ENCODE measurements at places on chromosomes 2 and 18.
A peak's percentile ranks its signal among the peaks of the same experiment; 100 is the strongest.

DNA sequence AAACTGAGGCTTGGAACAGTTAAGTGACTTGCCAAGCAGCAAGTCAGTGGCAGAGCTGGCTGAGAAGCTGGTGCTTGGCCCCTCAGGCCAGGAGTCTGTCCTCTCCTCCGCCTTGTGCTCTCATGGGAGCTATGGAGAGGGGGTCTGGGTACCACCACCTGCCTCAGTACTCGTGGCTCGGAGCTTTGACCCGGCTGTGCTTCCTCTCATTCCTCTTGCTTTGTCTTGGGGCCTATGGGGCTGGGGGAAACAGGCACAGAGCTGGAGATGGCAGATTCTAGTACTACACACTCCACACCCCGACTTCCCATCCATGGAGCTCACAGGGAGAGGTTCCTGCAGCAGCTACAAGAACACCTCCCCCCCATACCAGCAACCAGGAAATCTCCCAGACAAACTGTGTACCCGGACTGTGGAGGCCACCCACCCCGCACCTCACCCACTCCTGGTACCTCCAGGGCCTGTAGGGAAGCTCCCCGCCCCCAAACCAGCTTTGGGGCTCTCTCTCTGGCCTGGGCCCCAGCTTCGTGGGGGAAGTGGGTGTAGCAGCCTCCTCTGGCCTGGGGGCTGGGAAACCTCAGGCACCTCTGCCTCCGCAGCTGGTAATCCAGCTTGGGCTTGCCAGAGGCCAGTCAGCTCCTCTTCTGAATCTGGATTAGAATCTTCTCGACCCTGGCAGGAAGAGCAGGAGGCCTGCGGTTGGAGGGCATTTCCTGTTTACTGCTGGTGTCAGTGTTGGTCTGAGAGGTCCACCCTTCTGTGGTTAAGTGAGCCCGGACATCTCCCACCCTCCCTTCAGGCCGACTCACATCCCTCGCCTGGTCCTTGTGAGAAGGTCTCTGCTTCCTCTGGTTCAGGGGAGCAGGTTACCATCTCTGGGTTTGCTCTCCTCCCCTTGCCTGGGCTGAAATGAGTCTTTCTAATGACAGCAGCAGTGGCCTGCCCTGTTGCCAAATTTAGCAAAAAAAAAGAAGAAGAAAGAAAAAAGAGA, 22.3 kb upstream of the RHOB start:
- peak; percentile 78 for DNase-seq

DNA sequence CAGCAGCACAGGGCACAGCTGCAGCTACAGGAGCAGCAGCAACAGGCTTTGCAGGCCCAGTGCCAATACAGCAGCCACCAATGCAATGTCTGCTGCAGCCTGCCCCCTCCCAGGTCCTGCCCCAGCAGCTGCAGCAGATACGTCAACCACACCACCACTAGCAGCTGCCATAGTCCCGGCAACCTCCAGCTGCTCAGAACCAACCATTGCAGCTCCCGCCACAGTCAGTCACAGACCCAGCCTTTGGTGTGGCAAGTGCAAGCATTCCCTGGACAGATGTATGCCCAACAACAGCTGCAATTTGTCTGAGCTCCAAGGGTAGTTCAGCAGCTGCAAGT, 53.3 kb upstream of the TUBA3E start:
- no peak for DNase-seq

DNA sequence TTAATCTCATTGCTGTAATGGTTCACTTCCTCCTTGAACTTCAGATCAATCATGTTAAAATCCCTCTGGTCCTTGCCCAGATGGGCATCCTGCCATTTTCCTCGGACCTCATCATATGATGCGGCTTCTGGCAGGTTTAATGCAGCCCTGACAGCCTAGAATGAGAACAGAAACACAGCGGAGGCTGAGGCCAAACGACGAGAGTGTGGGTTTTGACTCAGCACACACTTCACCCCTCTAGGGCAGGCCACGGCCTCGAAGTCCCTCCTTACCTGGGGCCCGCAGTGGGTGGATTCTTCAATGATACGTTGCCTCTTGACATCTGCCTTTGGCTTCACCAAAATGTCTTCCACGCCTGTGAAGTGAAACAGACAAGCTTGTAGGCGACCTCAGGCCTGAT, 56.8 kb downstream of the POLR1A start:
- DNase-seq: no peak

DNA sequence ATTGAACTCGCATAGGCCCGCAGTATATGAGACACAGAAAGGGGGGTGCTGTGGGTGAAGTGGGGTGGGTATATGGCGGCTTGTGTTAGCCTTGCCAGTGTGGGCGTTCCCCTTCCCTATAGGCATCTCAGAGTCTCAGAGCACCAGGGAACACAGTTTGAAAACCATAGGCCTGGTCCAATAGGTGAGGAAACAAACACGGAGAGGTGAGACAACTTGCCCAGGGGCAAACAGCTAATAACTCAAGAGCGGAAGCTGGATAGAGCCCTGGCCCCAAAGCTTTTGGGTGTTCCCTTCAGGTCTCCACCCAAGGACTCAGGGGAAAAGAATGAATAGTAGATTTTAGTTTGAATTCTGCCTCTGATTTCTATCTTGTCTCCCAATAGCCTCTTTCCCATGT, 7.9 kb downstream of the LIPG start:
- no peak for DNase-seq

DNA sequence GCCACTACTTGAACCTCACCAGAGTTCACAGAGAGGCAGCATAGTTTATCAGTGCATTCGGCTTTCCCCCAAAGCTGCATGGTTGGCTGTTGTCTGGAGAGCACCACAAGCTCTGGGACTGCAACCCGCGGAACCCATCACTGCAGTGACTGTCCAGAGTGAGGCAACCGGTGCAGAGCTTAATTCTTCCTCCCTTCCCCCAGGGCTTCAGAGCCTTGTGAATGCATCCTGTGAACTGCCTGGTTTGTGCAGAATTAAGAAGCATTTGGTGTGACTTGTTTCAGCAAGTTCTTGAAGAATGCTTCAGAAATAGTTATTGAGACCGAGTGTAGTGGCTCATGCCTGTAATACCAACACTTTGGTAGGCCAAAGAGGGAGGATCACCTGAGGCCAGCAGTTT, 99.2 kb upstream of the FOSL2 start:
- DNase-seq: no peak

DNA sequence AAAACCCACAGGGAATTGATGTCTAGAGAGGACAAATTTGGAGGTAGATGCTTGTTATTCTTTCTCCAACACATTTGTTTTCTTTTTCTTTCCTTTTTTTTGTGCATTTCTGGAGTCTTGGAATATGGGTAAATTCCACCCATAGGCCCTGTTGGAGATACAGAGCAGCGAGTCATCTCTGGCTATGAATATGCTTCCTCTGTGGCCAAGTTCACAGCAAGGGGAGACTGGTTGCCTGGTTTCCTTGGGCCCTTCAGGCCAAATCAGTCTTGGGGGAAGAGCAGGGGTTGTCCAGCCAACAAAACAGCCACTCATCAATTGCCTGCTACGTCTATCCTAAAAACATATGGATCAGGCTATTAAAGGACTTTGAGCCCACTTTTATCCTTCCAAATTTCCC, 27.5 kb downstream of the SP100 start:
- peak; percentile 62 for DNase-seq

- DNase-seq: no peak
Observed at GRCh38 chr2:71926876-71927756, 220.5 kb downstream of the CYP26B1 start.

Data from astrocyte of the spinal cord (primary cell).